Forelimb muscle (tissue), 1 donor: ENCODE measurements at places on chromosomes 6 and 20.

DNA sequence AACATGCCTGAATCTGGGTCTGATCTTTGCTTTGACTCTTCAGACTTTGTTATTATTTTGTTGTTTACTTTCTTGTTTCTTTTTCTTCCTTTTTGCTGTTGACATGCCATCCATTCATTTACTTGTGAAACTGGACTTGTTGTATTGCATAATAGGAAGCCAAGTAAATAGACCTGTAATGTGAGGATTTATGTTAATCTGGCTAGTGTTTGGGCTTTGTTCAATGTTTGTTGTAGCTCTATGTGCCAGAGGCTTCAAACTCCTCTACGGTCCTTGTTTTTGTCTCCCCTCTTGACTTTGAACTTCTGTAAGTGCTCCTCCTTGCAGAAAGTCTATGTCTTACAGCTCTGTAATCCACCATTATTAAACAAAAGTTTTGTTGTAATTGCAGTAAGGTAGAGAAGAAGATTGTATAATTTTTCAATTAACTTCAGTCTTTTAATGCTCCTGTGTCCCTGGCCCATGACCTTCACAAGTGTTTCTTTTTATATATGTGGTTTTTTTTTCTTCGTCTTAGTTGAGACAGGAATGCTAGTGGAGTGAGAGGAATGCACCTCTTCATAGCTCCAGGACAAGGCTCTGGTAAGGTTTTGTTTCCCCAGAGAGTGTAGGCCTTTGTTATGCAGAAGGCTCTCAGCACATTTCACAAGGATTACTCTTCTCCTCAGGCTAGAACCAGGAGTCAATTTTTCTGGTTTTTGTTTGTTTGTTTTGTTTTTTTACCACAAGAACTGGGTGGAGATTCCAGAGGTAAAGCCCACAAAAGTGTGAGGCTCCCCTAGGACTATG lies 1061.8 kb upstream of the CITED2 start:
- DNase-seq = no peak

GRCh38 chr20:57999465-58000111 lies 228.9 kb downstream of the ANKRD60 start:
- DNase-seq = no peak

DNA sequence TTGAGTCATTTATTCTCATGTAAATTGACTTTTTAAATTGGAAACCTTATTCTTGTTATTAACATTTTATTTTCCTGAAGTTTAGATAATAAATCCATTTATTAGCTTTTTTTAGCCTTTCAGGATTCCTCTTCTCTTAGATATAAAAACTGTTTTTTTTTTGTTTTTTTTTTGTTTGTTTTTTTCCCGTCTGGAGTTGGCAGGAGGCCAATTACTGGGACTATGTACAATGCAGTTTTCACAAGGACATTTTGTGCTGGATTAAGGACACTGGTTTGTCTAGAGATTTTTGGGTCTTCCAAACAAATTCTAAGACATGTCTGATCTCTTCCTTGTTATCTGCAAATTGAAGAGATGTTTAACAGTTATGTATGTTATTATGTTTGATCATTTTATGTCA lies 1.3 kb downstream of the BTNL2 start:
- DNase-seq = no peak

DNA sequence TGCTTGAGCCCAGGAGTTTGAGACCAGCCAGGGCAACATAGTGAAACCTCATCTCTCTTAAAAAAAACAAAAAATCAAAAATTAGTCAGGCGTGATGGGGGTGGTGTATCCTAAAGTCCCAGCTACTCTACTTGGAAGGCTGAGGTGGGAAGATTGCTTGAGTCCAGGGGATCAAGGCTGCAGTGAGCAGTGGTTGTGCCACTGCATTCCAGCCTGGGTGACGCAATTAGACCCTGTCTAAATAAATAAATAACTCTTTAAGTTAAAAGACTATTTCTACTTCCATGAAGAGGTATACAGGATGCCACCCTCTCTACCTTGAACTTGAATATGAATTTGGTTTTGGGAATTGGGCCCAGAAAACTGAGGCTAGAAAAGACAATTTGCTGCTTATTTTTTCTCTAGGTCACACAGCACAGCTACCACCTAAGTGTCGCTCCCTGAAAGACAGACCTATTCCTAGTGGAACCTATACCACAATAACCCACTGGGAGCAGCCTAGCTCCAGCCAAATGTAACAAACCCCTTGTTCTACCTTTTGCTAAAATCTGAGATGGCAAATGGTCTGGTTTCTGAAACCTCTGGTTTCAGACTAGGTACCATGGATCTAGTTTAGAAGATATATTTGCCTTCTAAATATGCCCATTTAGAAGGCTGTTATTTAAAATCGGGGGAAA lies 35.2 kb downstream of the HMGCLL1 start:
- DNase-seq = no peak

- no peak for DNase-seq
Observed at GRCh38 chr6:108295676-108296075, 822 bp downstream of the AFG1L start.

- no peak for DNase-seq
Observed at GRCh38 chr6:163319609-163320366, 94.7 kb upstream of the QKI start.

DNA sequence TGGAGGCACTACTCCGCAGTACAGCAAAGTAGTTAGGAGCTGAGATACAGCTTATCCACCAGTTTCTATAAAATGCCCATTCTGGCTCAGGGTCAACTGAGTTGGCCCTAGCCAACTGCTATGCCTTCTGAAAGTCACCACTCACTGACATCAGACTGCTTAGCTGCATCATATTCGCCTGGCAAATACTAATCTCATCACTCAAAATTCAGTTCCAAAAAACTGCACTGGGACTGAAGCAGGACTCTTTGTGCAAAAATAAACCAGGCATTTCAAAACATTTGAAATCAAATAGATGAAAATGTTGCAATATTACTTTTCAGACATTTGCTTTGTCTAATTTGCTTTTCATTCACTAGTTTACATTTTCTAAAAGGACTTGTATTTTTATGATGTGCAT lies 230.0 kb downstream of the ALDH8A1 start:
- no peak for DNase-seq
